ENCODE measurements at places on chromosomes 12 and 14.

GRCh38 chr12:124420996-124421674 lies 126.2 kb downstream of the RFLNA start:
- no peak for DNase-seq

GRCh38 chr12:46358791-46359666 lies 13.5 kb downstream of the SLC38A2 start:
- DNase-seq = no peak

DNA sequence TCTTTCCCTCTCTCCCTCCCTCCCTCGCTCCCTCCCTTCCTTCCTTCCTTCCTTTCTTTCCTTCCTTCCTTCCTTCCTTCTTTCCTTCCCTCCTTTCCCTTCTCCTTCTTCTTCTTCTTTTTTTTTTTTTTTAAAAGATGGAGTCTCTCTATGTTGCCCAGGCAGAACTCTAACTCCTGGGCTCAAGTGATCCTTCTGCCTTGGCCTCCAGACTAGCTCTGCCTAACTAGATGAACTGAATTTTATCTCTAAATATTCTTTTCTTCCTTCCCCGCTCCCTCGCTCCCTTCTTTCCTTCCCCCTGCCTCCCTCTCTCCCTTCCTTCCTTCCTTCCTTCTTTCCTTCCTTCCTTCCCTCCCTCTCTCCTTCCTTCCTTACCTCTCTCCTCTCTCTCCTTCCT lies 170.5 kb upstream of the LHX5 start:
- no peak for DNase-seq

GRCh38 chr12:31797230-31797872 lies 68.5 kb upstream of the AMN1 start:
- DNase-seq = no peak

All from stimulated activated CD8-positive, alpha-beta memory T cell treated with anti-CD3 and anti-CD28 coated beads, Interleukin-7, amount 100 ng/mL, for 48 hours (primary cell).